Activated CD8-positive, alpha-beta T cell treated with anti-CD3 and anti-CD28 coated beads for 36 hours (primary cell): ENCODE measurements at places on chromosomes 2 and 18.

DNA sequence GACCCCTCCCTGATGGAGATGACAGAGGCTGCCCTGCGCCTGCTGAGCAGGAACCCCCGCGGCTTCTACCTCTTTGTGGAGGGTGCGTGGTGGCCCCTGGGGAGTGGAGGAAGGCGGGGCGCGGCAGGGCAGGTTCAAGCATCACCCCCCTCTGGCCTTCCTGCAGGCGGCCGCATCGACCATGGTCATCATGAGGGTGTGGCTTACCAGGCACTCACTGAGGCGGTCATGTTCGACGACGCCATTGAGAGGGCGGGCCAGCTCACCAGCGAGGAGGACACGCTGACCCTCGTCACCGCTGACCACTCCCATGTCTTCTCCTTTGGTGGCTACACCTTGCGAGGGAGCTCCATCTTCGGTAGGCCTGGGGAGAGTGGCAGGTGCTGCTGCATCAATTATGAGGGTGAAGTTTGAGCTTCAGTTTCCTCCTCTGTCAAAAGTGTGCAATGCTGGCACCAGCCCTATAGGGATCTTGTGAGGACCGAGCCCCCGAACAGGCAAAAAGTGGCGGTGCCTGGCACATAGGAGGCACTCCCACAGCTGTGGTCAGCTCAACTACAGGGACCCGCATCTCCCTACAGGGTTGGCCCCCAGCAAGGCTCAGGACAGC, 2.2 kb downstream of the ALPI start:
- DNase-seq = no peak
- no peak overlapping the region for H3K4me3 ChIP-seq
- peaks cover 14% of the 10 kb centered on the region for H3K27me3 ChIP-seq
- no peak overlapping the region for H3K27ac ChIP-seq
- no peaks in the 10 kb centered on the region for H3K4me1 ChIP-seq

DNA sequence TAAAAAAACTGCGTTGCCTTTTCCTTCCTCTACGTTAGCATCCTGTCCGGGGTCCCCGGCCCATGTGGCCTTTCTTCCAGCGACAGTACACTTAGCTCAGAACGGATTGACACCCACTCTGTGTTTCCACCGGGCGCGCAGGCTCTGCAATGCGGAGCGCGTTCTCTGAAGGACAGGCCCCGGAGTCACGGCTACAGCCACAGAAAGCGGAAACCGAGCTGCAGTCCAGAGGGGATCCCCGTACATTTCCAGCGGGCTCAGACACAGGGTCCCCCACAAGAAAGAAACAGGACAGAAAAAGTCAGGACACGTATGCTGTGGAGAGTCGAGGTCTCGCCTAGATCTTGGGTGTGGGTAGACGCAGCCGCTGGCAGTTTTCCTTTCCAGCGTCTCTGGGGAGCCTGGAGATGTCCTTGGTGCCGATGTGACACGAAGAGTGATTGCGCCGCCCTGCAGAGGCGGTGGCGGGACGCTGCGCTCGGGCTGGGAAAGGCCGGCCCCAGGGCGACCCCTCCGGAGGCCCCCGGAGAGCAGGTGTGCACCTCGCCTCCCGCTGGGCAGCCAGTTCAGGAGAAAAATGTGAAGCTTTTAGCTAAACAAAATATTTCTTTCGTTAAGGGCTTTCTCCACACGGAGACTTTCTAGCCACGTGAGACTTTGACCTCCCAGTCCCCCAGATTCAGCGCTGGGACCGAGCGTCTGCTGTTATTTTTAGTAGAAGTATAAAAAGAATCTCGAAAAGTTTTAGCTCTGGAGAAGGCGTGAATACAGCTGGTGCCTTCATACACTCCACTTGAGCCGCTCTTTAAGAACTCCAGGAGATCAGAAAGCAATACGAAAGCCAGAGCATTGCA, 1.3 kb upstream of the ACKR3 start:
- H3K36me3 ChIP-seq = peaks cover 2% of the 10 kb centered on the region
- peak overlapping the region; percentile 68 for H3K27ac ChIP-seq
- no peaks in the 10 kb centered on the region for H3K27me3 ChIP-seq
- H3K4me3 ChIP-seq = peak overlapping the region; percentile 76
- H3K4me1 ChIP-seq = peaks cover 26% of the 10 kb centered on the region

- H3K27me3 ChIP-seq = no peaks in the 10 kb centered on the region
- H3K36me3 ChIP-seq = no peaks in the 10 kb centered on the region
- DNase-seq = no peak
- no peak overlapping the region for H3K27ac ChIP-seq
- H3K4me1 ChIP-seq = no peaks in the 10 kb centered on the region
- no peak overlapping the region for H3K4me3 ChIP-seq
Observed at GRCh38 chr2:31191931-31192330, 25.4 kb downstream of the CAPN14 start.

- H3K4me1 ChIP-seq = peaks cover 2% of the 10 kb centered on the region
- H3K27me3 ChIP-seq = no peaks in the 10 kb centered on the region
- H3K4me3 ChIP-seq = no peak overlapping the region
- no peak overlapping the region for H3K27ac ChIP-seq
Observed at GRCh38 chr2:158997037-158997790, 28.8 kb downstream of the TANC1 start.

GRCh38 chr2:96102596-96103186, 13.7 kb downstream of the ADRA2B start:
- H3K27ac ChIP-seq = no peak overlapping the region
- no peak overlapping the region for H3K4me3 ChIP-seq
- H3K4me1 ChIP-seq = no peaks in the 10 kb centered on the region
- H3K36me3 ChIP-seq = no peaks in the 10 kb centered on the region
- DNase-seq = no peak

- no peaks in the 10 kb centered on the region for H3K36me3 ChIP-seq
- no peak overlapping the region for H3K27ac ChIP-seq
- peaks cover 4% of the 10 kb centered on the region for H3K27me3 ChIP-seq
Observed at GRCh38 chr18:50697509-50697908, 122.3 kb downstream of the MRO start.

DNA sequence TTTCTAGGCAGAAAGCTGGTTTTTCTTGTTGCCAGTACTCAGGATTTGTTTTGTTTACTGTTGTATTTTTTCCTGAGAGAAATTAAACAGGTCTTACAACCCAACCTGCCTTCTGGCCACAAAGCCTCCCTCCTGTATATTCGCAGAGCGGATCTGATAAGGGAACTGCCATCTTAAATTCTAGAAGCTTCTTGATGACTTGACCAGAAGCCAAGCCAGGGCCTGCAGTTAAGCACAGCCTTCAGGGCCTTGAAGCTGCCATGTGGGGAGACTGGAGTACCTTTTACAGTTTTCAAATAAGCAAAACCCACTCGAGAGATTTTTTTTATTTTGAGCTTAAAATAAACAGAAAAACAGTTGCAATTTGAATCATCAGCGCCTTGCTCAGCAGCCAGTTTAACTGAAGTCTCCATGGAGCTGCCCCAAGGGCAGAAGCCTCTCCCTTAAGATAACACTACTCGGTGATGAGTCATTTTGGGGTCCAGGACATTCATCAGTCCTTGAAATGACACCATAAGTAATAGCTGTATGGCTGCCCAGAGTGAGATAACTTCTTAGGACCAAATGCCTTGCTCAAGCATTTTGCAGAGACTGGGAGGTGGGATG, 51.5 kb upstream of the PHLPP1 start:
- no peak overlapping the region for H3K27ac ChIP-seq
- peaks cover 2% of the 10 kb centered on the region for H3K4me1 ChIP-seq
- H3K27me3 ChIP-seq = no peaks in the 10 kb centered on the region
- H3K4me3 ChIP-seq = no peak overlapping the region
- DNase-seq = no peak

- H3K27me3 ChIP-seq = peaks cover 9% of the 10 kb centered on the region
- DNase-seq = no peak
- no peaks in the 10 kb centered on the region for H3K36me3 ChIP-seq
- H3K4me3 ChIP-seq = no peak overlapping the region
- no peaks in the 10 kb centered on the region for H3K4me1 ChIP-seq
- no peak overlapping the region for H3K27ac ChIP-seq
Observed at GRCh38 chr2:198405311-198405710, 600.9 kb downstream of the PLCL1 start.

- no peak for DNase-seq
- no peaks in the 10 kb centered on the region for H3K27me3 ChIP-seq
Observed at GRCh38 chr2:208311321-208311720, 45.3 kb downstream of the PIKFYVE start.

DNA sequence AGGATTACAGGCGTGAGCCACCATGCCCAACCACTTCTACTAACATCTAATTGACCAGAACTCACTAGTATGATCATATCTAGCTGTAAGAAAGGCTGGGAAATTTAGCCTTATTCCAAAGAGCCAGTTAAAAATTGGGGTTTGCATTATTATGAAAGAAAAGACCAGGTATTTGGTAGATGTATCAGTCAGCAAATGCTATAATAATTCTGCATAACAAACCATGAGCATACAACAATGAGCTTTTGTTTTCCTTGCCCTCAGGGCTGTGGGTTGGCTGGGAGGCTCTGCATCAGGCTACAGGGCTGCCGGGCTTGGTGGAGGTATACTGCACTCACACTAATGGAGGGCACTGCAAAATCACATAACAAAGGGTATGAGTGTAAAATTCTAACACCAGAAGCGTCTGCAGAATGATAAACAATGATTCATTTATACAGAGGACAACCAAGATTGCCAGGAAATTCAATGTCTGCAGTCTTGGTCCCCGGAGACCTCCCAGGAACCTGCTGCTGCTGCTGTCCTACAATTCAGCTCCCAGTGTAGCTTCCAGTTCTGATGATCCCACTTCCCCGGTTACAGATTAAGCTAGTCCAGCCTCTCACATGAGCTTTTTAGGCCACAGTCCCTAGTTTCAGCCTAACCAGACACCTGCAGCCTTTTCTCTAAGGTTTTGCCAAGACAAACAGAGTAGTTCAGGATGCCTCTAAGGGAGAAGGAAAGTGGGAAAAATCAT, 32.2 kb upstream of the ST3GAL5 start:
- H3K36me3 ChIP-seq = no peaks in the 10 kb centered on the region
- H3K4me1 ChIP-seq = peaks cover 6% of the 10 kb centered on the region
- DNase-seq = no peak
- no peak overlapping the region for H3K27ac ChIP-seq
- H3K4me3 ChIP-seq = no peak overlapping the region
- no peaks in the 10 kb centered on the region for H3K27me3 ChIP-seq
